RCC 7860 (cell line): ENCODE measurements at places on chromosomes 1 and 21.

DNA sequence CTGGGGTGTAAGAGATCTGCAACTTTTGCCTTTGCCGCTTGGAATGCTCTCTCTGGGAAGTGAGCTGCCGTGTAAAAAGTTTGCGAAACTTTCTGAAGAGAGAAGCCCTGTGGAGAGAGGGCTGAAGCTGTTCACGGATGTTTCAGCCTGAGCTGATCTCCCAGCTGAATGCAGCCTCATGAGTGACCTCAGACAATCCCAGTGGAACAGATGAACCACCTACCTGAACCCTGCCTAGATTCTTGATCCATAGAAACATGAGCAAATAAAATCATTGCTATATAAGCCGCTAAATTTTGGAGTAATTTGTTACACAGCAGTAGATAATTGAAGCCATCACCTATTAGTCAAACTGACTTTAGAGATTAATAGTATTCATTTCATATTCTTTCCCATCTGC is 4.4 kb upstream of the ALG6 start:
- no peak for DNase-seq

DNA sequence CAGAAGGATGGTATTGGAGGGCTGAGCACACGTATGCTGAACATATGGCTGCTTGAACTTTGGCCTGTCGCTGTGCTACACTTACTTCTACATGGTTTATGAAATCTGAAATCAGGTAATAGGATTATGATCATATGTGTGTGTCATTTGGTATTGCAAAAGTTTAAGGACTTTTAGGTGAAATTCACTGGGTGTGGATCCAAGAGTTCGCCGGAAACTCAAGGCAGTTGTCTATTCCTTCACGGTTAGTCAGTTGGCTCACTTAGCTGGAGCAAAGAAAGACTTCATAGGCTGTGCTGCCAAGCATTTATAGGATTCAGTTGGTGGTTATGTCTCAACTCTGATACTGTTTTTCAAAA is 927 bp downstream of the UAP1 start:
- peak; percentile 52 for DNase-seq

DNA sequence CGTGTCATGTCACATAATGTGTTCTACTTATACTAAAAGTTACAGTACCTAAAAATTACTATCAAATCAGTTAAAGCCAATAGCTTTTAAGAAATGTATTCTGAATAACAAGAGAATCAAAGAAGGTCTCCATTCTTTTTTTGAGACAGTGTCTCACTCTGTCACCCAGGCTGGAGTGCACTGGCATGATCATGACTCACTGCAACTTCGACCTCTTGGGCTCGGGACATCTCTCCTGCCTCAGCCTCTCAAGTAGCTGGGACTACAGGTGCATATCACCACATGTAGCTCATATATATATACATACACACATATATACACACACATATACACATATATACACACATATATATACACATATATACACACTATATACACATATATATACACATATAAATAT is 20.1 kb downstream of the COP1 start:
- no peak for DNase-seq

- DNase-seq: peak; percentile 91
These were observed 23.2 kb downstream of the ILDR2 start for GRCh38 chr1:166952002-166952746.

DNA sequence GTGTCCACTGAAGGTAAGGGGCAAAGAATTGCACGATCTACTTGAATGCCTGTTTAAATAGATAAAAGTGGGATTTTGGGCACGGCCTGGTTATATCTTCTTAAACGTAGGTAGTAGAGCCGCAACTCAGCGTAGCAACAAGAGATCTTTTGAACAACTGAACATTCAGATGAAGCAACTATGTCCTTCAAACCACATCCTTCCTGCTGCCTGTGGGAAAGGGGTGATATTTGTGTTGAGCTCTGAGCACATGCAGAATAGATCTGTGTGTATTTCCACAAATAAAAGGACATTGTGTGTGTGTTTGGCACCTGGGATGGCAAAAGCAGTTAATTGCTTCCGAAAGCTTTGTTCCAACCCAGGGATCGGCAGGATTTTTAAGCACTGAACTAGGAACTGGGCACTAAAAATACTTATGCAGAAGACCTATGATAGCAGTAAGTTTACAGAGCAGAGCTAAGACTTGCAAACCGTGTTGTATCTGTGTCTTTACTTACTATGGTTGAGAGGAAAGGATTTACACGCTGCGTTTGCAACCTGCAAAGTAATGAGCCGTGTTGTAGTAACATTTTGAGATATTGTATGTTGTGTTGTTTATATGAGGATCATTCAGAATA is 333.4 kb downstream of the CHRM3 start:
- DNase-seq: no peak

DNA sequence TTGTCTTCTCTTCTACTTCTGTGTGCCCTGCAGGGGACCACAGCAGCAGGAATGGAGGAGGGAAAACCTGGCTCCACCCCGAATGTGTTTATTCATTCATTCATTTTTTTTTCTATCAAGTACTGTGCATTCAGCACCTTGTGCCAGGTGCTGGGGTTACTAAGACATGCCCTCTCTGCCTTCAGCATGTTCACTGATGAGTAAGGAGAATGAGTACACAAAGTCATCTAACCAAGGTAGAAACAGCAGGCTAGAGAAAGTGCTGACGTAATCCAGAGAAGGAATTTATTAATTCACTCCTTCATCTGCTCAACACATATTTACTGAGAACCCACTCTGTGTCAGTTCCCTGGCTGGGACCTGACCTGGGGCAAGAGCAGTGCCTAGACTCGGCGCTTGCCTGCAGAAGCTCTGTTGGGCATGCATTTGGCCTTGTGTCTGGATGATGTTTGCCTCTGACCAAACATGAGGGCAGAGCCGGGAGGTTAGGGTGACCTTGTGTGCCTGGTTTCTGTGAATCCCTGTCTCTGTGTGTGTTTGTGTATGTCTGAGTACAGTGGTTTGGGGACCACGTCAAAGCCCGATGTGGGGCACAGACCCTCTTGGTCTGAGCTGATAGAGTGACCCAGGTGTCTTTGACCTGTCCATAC is 3.3 kb upstream of the MYOG start:
- no peak for DNase-seq

DNA sequence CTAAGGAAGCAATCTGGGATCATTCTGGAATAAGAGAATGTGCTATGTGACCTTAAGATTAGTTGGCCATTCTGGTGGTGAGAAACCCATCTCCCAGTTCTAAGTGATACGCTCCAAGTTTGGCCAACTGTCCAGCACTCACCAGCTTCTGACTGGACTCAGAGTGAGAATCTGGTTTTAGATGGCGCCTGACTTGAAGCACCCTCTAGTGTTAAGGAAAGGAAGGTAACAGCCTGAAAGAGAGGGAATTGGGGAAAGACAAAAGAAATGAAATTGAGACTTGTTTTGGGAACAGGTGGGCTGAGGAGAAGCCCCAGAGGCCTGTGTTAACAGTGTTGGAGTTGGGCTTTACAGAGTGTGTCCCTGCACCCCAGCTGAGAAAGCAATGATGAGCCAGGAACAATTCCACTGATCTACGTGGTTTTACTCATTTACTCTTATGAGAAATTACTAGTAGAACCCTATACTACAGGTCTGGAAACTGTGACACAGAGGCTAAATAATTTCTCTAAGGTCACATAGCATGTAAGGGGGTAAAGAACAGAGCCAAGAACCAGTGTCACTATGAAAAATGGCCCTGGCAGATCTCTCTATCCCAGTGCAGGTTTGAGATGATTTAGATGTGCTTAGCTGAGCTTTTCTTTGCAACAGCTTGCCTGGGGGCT is 9.3 kb upstream of the FCAMR start:
- peak; percentile 47 for DNase-seq

DNA sequence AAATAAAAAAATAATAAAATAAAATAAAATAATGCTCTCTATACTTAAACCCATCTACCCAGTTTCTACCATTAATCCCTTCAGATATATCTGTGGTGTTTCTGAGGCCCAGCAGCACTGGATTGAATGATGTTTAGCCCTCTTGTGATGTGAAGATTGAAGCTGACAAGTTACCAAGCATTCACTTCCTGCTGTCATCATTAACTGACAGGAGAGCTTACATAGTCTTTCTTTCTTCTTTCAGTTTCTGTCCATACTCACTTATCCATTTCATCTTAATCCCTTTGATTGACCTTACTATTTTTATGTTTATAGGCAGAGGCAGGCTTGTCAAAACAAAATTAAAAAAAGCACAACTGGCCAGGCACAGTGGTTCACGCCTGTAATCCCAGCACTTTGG is 38.8 kb upstream of the PGD start:
- DNase-seq: no peak

DNA sequence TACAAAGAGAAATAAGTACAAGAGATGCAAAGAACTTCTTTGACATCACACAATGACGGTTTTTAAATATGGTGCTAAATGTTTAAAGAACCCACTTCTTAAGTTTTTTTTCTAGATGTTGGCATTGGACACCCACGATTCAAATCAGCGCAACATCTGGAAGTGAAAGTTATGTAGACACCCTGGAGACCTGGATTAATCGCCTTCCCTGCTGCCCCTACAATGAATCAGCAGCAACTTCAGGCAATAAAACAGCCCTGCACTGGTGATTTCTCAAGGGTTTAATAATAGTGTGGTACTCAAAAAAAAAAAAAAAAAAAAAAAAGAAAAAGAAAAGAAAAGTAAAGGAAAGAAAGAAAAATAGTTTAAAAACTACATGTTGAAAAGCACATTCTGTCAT is 248.3 kb downstream of the NUF2 start:
- DNase-seq: no peak
